Stimulated activated CD8-positive, alpha-beta memory T cell treated with anti-CD3 and anti-CD28 coated beads, Interleukin-7, amount 100 ng/mL, for 24 hours (primary cell): ENCODE measurements at places on chromosomes 5 and 9.

- DNase-seq, result no peak
These were observed 997.1 kb upstream of the ARRDC3 start for GRCh38 chr5:92380069-92380770.

GRCh38 chr5:97070234-97070633 is 72.2 kb downstream of the LIX1 start:
- DNase-seq, result no peak

GRCh38 chr9:137380606-137381005 is 42.4 kb downstream of the EXD3 start:
- DNase-seq, result no peak

DNA sequence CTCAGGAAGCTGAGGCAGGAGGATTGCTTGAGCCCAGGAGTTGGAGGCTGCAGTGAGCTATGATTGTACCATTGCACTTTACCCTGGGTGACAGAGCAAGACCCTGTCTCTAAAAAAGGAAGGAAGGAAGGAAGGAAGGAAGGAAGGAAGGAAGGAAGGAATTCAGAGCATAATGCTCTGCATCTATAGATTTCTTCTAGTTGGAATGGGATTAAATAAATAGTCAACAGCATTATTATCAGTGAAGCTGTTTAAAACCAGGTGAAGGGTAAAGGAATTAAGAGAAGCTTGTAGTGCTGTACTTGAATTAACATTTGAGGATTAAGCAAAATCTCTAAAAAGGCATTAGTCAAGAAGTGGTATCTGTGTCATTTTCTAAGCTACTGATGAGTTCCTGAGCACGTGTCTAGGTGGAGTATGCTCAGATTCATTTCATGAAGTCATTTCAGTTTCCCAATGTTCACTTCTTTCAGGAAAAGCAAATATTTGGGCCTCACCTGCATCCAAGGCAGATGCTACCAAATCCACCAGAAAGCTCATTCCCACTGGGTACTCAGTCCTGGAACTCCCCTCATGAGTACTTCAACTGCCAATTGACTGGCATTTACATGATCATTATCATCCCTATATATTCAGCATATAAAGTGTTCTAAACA is 8.4 kb downstream of the PDE6A start:
- no peak for DNase-seq

DNA sequence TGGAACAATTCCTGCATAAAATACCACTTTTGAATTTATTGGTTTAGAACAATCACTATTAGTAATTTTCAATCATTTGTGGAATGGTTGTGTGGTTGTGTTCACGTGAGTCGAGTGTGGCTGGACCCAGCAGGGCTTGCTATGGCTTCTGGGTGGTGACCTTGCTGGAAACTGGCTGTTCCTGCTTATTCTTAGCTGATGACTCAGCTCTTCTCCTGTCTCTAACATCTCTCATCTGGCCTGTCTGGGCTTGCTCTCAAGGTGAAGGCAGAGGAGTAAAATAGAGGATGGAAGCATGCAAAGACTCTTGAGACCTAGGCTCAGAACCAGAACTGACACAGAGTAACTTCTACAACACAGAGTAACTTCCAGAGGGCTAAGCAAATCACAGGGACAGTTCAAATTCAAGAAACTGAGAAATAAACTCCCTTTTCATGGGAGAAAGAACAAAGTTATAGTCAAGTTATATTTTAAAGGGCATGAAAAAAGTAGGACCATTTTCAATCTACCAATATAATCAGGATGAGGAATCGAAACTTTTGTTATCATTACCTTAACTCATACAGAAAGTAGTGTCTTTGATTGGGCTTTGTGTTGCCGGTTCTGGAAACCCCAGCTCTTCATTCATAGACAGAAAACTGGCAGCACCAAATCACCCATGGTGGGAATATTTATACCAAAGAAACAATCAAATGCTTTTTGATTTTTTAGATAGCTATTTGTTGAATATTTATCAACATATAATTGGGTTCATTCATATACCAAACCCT is 665.1 kb downstream of the CDH18 start:
- no peak for DNase-seq

DNA sequence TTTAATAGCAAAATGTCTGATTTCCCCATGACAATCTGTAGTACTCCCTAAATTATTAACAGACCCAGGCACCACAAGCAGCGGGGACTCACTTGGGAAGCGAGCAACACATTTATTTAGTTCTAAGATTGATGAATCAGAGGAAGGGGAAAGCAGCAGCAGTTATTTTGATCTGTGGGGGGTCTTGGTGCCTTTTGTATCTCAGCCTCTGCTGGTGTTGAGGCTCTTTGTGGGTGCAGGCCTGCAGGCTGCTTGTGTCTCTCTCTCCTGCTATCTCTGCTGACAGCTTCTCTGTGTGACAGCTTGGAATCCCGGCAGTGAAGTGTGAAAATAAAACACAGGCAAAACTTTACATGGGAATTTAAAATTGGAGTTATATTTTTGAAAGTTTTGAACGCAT is 878.2 kb upstream of the DMAC1 start:
- DNase-seq, result no peak

GRCh38 chr5:102955488-102955887 is 164.4 kb downstream of the GIN1 start:
- no peak for DNase-seq

- DNase-seq, result no peak
These were observed 34.9 kb upstream of the FOXI1 start for GRCh38 chr5:170070556-170071412.

DNA sequence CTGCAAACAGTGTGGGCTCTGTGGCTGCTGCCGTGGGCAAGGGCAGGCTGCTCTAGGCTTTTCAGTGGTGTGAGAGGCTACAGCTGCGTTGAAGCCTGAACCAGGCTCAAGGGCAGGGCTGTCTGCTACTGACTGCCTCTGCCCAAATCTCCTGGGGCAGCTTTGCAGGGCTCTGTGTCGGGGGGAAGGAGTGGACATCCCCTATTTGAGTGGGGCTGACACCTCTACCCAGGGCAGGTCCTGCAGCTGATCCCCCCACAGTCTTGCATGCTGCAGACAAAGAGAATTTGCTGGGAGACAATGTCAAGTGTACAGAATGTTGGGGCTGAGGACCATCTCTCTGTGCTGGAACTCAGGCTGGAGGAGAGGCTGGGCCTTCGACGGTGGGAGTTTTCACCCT is 240.2 kb downstream of the PBX3 start:
- no peak for DNase-seq

GRCh38 chr5:40958811-40959210 is 49.5 kb downstream of the C7 start:
- DNase-seq, result no peak

GRCh38 chr5:143373076-143373475 is 30.4 kb downstream of the NR3C1 start:
- no peak for DNase-seq

GRCh38 chr9:73148447-73148937 is 3.2 kb upstream of the ANXA1 start:
- DNase-seq, result no peak

DNA sequence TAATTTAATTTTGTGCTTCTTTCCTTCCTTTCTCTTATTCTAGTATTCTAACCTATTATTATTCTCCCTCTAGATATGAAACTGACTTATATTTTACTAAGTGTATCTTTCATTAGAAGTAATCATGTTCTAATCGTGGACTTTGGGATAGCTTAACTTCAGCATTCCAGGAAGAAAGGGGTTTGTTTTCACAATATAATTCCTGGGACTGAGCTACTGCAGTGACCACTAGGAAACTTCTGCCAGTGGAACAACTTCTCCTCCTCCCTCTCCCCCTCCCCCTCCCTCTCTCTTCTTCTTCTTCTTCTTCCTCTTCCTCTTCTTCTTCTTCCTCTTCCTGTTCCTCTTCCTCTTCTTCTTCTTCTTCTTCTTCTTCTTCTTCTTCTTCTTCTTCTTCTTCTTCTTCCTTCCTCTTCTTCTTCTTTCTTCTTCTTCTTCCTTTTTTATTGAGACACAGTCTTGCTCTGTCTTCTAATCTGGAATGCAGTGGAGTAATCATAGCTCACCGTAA is 127.9 kb downstream of the NNT start:
- no peak for DNase-seq

- no peak for DNase-seq
These were observed 34.6 kb upstream of the CPEB4 start for GRCh38 chr5:173853370-173854131.

DNA sequence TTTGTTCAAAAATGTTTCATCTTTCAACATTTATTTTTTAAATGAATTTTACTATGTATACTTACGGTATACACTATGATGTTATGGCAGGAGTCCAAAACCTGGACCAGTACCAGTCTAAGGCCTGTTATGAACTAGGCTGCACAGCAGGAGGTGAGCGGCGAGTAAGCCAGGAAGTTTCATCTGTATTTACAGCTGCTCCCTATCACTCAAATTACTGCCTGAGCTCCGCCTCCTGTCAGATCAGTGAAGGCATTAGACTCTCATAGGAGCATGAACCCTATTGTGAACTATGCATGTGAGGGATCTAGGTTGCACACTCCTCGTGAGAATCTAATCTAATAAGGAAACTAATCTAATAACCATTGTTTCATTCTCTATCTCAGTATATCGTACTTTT is 715.5 kb upstream of the PTPRD start:
- no peak for DNase-seq

- DNase-seq, result no peak
These were observed 9.5 kb downstream of the C9orf50 start for GRCh38 chr9:129611307-129611800.

DNA sequence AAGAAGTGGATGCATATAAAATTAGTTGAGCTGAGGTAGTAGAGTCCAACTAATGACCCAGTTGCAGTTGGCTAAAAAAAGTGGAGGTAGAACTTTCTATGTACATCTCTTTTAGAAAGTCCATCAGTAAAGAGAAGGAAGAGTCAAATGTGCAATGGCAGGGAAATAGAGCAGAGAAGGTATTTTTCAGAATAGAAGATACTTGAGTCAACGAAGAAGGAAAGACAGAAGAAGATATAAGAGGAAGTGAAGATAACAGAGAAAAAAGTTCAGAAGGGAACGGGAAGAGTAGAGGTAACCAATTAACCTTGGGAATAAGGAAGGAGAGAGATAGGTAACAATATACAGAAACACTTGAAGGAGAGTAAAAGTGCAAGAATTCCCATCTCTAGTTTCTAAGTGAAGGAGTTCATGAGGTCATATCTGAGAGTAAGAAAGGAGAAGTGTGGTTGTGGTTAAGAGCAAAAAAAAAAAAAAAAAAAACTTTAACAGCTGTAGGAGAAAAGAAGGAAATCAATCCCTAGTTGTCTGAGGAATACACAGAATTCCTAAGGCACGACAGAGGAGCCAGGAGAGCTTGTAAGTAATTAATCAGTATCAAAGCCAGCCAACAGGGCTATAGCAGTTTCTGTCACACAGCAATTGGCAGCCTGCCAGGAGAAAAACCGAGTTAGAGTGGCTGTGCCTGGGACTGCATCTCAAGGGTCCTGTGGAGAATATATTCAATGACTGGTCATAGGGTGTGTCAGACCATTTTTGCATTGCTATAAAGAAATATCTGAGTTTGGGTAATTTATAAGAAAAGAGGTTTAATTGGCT is 61.0 kb downstream of the ARL15 start:
- no peak for DNase-seq

GRCh38 chr9:115395511-115396021 is 277.6 kb upstream of the TNC start:
- DNase-seq, result no peak

- no peak for DNase-seq
These were observed 39.1 kb downstream of the ANGPTL2 start for GRCh38 chr9:127083138-127083980.

GRCh38 chr5:39006650-39007049 is 67.5 kb downstream of the RICTOR start:
- DNase-seq, result no peak

DNA sequence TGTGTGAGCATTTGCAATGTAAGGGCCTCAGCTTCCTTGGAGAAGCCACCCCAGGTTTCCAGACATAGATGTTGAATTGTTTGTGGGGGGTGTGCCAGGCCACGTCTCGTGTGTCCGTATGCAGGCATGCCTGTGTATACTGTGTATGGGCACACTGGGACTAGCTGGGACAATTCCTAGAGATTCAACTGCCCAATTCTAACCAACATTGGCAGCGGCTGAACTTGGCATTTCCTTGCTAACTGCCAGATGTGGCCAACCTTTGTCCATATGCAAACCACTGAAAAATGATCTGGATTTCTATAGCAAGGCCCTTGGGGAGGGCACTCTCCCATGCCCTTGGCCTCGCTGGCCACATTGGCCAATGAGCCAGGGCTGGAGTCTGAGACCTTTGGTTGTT is 50.3 kb downstream of the SAR1B start:
- no peak for DNase-seq
